ENCODE measurements at places on chromosomes 16 and 17.
A peak's percentile ranks its signal among the peaks of the same experiment; 100 is the strongest.

DNA sequence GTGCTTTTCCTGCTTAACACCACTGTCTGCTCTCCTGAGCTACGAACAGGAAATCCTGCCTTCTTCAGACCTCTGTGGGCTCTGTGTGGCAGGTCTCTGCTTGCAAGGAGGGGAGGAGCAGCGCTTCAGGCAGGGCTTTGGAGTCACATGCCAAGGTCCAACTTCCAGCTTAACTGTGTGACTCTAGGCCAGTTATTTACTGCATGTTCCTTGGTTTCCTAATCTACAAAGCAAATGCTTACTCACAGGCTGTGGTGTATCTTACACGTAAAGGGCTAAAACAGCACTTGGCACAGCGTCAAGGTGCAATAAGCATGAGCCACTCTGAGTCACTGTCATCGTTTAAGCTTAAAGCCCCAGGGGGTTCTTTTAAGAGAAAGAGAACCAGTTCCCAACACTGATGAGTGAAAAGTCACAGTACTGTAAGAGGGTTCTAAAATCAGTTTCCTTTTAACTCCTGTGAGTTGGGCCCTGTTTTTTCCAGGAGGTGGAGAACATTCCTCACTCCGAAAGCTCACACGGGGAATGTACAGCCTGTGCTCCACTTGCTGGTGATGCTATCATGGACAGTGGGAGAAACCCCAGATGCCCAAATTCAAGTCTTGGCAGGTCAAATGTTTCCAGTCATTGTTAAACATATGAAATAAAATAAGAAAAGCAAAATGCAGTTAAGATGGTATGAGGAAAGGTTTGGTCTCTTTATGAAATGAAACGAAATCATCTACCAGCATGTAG is 54.1 kb upstream of the BCAR1 start:
- peak; percentile 100 for DNase-seq

DNA sequence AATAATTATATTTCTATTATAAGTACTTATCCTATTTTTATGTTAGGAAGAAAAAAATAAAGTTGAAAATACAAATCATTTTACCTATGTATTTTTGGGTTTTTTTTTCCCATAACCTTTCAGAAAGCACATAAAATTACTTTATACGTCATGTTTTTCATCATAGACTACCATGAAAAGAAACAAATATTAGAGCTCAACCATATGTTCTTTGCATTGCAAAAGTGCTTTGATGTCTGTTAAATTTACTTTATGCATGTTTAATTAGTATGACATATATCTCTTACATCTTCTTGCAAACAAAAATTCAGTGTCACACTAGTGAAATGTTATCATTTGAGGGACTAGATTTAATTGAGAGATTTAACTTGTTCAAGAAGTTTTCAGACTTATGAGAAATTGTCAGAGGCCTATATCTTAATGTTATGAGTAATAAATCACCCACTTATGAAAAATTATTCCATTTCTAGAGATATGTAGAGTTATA is 24.0 kb downstream of the BRIP1 start:
- no peak for DNase-seq

GRCh38 chr17:14489986-14490385 is 189.1 kb downstream of the HS3ST3B1 start:
- no peak for DNase-seq

DNA sequence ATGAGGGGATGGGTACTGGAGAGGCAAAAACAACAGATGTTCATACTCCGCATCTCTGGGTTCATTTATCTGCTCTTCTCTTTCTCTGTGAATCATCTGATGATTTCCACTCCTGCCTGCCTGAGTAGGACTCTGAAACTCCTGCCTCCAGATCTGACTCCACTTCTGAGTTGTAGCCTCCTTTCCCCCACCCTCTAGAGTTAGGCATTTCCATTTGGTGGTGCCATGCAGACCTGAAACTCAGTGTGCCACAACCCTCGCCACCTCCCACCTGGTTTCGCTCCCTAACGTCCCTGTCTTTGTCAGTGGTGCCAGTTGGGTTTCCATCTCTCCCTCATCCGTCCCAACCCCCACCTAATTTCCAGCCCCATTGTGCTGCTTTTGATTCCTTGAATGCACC is 126.2 kb downstream of the PRKCB start:
- DNase-seq = no peak

DNA sequence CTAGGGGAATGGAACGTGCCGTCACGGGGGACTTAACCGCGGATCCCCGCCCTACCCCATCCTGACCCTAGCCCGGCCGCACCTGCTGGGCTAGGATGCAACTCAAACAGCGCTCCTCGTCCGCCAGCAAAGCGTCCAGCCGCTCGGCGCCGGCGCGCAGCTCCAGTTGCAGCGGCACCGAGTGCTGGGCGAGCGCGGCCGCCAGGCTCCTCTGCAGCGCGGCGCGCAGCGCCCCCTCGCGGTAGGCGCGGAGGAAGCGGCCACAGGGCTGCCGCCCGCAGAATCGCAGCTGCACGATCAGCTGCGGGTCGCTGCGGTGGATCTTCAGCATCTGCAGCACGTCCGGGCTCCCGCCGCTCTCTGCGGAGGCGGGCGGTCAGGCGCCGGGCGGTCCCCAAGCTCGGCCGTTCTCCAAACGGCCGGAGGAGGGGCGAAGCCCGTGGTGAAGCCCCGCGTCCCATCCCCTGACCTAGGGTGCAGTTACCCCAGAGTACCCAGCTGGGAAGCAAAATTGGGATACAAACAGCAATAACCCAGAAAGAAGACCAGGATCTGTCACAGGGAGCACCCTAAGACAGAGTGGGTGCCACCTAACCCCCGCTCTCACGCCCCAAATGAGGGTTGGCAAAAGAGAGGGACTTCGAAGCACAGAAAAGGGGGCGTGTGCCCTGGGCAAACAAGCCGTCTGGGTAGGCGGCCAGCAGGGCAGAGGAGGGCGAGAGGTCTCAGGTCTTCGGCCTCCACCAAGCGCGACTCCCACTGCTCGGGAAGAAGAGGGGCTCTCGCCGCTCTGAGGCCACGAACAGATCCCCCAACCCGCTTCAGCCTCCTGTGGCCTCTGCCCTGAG is 4.2 kb downstream of the TRADD start:
- peak; percentile 69 for DNase-seq

GRCh38 chr16:53131363-53132071 is 76.7 kb downstream of the CHD9 start:
- peak; percentile 50 for DNase-seq

DNA sequence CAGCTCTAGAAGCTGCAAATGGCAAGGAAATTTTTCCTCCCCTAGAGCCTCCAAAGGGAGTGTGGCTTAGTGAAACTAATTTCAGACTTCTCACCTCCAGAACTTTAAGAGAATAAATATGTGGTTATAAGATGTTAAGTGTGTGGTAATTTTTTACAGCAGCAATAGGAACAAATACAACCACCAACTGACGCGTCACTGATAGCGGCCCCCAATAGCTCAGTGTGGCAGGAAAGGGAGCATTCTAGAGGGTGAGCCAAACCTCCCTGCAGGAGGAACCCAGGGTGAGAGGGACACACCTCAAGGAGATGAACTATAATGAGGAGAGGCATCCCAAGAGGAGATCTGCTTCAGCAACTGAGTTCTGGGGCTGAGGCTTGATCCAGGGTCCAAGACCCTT is 4.0 kb downstream of the CCL4 start:
- no peak for DNase-seq

DNA sequence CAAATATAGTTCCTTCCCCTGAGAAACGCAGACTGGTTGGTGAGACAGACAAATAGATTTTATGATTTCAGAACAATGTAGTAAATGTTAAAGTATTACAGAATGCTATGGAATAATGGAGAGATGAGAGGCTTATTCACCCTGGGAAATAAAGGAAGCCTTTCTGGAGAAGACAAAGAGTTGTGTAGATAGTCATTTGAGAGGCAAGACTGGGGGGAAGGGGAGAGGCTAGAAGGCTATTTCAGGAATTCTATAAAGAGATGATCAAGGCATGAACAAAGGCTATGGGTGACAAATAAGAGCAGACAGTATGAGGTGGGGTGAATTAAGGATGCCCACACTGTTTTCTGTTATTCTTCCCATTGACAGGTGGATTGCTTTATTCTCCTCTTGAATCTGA is 211.4 kb downstream of the GRIN2A start:
- no peak for DNase-seq

- DNase-seq = no peak
These were observed 12.5 kb downstream of the BMERB1 start for GRCh38 chr16:15446901-15447300.

GRCh38 chr17:40443196-40443987 is at the start of gene IGFBP4:
Gene IGFBP4, plus strand, starts transcription at chr17:40443450. Its CDS starts 286 bp downstream, at chr17:40443736.
- peak; percentile 83 for DNase-seq

GRCh38 chr17:74757502-74757901 is 9.1 kb downstream of the NHERF1 start:
- DNase-seq = no peak

- DNase-seq = no peak
These were observed 8.7 kb downstream of the ENDOV start for GRCh38 chr17:80423536-80424225.

GRCh38 chr16:54347961-54348360 is 61.4 kb upstream of the IRX3 start:
- no peak for DNase-seq

DNA sequence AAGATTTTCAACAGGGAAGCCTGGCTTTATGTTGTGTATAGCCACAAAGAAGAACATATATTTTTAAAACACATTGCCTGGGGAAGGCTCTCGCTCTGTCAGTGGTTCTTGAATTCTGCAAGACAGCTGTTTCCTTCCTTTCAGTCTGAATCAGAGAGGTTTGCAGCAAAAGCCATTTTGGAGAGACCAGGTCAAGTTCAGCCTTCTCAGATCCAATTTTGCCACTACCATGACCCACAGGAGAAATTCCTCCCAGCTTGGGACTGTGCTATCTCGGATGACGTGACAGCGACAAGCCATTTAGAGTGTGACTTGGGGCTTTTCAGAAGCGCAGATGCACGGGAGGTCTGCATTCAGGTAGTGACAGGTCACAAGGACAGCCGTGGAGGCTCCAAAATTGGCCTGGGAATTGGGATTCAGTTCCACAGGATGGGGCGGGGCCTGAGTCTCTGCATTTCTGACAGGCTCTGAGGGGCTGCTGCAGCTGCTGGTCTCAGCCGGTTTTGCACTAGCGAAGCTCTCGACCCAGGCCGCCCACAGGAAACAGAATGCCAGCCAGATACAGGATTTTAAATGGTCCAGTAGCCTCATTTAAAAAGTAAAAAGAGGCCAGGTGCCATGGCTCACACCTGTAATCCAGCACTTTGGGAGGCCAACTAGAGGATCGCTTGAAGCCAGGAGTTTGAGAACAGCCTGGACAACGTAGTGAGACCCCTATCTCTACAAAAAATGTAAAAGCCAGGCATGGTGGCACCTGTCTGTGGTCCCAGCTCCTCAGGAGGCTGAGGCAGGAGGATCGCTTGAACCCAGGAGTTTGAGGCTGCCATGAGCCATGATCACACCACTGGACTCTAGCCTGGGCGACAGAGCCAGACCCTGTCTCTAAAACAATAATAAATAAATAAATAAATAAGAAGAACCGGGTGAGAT is 196.6 kb upstream of the CIBAR2 start:
- no peak for DNase-seq

- DNase-seq = no peak
These were observed 75.7 kb upstream of the LHX1 start for GRCh38 chr17:36861531-36861930.

DNA sequence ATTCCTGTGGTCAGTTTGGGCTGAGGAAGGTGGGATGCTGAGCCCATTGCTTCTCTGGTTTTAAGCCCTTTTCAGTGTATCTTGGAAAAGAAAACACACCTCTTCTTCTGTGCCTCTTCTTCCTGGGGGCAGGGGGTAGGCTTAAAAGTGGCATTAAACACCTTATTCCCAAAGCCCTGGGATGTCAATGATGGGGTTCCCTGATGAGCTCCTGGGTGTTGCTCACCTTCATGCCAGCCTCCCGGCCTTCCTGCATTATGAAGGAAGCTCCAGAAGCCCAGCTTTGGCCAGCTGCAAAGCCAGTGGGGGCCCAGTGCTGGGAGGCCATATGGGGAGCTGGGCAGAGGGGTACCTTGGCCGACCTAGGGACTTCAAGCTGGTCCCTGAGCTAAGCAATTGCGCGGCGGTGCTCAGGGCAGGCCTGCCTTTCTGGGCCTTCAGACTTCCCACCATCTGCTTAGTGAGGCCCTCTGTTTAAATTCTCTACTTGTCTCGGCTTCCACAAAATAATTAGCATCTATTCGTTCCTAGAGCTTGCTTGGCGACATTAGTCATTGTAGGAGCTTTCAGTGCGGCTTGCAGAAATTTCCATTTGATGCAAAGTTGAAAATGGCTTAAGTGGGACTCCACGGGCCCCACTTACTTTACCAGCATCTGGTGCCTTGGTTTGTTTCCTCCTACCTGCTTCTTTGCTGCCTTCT is 121.7 kb upstream of the NLRP1 start:
- no peak for DNase-seq

DNA sequence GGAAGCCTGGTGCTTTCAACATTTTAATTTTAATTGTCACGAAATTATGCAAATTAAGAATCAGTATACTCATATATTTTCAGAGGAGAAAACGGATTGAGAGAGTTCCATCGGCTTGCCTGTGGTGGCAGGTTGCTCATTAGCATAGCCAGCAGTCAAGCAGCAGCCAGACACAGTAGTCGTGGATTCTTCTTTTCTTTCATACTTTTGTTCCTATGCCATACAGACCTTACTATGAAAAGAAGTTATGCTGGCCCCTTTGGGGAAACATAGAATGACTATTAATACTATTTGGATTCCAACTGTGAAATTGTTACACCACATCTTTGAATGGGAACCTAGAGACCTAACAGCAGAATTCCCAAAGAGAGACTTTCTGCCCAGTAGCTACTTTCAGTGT is 617.7 kb upstream of the CA10 start:
- no peak for DNase-seq

- DNase-seq = no peak
These were observed 26.0 kb downstream of the TRIM25 start for GRCh38 chr17:56887552-56888467.

GRCh38 chr17:202501-202951 is 21.1 kb upstream of the DOC2B start:
- DNase-seq = no peak

- DNase-seq = no peak
These were observed 415 bp downstream of the XYLT1 start for GRCh38 chr16:17470182-17470907.

DNA sequence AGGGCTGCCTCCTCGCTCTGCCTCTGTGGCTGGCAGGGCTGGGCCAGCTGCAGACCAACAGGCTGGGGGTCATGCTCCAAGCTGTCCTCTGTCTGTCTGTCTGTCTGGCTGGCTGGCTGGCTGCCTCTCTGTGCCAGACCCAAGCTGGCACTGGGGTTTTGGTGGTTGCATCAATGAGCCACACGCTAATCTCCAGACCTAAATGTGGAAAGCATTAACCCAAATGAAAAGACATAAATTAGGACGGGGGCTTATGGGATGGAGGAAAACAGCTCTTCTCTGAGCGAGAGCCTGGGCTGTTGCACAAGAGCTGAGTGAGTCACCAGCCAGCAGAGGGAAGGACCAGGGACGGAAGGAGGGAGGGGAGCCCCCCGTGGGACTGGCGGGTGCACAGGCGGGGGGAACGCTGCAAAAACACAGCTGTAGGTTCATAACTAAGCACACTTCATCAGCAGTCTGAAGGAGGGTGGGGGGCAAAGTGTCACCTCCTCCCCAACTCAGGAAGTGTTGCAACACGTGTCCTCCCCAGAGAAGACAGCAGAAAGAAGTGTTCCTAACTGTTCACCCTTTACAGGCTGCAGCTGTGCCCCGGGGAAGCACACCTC is 83.4 kb downstream of the GAS7 start:
- DNase-seq = peak; percentile 96

- DNase-seq = no peak
These were observed 123.5 kb upstream of the HAS3 start for GRCh38 chr16:68981971-68982370.
